ENCODE measurements at places on chromosomes 12 and 14.

DNA sequence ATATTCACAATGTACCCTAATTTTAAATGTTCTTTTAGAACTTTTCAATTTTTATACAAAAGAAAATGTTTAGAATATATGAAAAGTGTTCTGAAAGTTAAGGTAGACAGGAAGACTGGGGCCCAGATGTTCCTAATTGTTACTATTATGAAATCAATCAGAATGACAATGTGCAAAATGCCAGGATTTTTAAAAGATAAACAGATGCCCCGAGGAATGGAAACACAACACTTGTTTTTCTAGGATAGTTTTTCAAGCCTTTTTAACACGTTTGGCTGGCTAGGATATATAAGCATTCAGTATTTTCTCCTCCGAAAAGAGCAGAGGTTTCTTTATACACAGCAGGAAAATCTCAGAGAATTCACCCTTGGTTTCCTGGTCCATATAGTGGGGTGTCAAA lies 106.8 kb downstream of the ESR2 start:
- DNase-seq, result no peak

DNA sequence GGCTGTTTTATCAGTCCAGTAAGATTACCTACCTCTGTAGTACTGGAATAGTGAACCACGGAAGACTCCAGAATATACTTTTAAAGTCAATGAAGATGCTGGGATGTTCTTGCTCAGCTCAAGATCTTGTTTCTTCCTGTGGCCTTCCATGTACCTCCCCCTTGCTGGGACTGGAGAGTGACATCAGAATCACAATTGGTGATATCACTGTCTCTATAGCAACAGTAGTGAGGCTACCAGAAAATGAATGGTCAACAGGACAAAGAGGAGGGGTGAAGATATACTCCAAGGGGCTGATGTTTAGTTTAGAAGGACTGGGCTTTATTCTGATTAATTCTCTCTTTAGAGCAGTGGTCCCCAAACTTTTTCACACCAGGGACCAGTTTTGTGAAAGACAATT lies 3.8 kb downstream of the AKAP3 start:
- DNase-seq, result no peak

DNA sequence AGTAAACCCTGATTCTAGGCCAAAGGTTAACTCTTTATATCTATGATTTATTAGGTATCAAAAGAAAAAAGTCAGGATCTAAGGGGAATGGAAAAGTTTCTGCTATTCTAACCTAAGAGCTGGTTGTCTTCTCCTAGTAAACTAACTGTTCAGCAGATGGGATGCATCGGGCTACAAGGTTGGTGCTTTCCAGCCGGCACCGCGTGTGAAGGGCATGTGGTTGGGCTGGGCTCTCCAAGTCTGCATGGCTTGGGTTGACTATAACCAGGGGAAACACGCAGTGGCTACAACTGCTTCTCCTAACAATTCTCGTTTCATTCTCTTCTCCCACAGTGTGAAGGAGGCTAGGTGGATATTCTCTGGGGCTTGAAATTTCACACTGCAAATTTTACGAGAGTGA lies 354.5 kb downstream of the APAF1 start:
- no peak for DNase-seq

GRCh38 chr14:44530475-44530874 lies 23.4 kb upstream of the FSCB start:
- no peak for DNase-seq

DNA sequence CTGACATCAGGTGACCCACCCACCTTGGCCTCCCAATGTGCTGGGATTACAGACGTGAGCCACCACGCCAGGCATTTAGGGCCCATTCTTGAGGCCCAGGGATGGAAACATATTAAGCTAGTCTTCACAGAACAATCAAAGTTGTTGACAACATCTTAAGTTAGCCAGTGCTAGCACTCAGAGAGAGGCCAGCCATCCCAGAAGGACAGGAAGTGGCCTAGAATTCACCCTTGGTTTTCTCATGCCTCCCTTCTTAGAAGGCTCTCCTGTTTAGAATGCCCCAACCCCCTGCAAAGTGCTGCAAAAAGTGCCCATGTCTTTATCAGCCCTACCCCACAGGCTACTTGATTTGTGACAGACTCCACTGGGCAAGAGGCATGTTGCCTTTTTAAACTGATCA lies 12.1 kb upstream of the OR6J1 start:
- no peak for DNase-seq

- DNase-seq, result no peak
Observed at GRCh38 chr12:12693111-12693671, 2.8 kb downstream of the GPR19 start.

GRCh38 chr12:115199831-115200230 lies 515.9 kb upstream of the TBX3 start:
- no peak for DNase-seq
